ENCODE measurements at places on chromosomes 5 and 9.

GRCh38 chr5:67306965-67307607 is 110.5 kb upstream of the CD180 start:
- no peak for DNase-seq

DNA sequence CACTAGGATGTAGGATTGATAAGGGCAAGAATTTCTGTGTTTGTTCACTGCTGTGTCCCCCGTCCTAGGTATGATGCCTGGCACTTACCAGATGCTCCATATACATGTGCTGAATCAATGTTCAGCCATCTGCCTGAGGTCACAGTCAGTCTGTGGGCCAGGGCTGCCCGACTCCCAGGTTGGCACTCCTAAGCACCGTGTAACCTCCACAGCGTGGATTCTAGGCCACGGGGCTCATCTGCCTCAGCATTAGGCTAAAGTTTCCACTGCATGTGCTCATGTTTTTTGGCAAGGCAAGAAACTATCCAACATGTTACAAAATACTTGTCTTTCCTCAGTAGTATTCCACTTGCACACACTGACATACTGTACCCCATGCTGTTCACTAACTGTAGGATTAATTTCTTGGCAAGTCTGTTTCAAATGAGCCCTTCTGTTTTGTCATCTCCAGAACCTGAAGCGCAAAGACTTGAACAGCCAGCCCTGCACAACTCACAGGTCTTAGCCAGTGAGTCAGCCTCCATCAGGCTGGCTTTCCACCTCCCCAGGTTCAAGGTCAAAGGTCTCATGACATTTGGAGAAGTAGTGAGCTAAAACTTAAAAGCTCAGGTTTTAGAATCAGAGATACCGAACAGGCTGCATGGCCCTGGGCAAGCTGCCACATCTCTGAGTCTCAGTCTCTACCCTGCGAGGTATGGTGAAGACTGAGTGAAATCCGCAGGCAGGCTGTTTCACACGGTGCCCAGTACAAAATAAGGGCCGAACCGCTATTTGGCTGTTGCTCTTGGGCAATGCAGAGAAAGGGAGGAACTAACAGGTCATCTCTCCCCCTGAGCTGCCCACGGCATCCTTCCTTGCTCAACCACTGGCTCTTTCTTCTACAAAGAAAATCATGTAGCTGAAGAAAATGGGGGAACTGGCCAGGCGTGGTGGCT is 7.2 kb downstream of the TOR1A start:
- no peak for DNase-seq

GRCh38 chr5:106737111-106737510 is 933.6 kb downstream of the EFNA5 start:
- no peak for DNase-seq

DNA sequence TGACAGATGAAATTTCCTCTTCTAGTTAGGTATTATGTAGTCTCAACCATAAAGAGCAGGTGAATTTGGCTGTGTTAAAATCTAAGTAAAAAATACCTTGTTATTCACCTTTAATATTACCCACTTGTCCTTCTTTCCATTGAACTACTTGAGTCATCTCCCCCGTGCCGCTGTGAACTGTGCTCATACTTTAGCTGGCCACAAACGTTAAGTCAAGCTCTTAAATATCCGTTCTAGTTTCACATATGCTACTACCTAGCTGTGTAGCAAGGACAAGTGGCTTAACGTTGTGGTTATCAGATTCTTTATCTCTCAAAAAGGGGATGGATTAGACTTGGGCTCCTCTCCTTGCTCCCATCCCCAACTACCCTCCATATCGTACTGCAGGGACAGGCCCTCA is 110.4 kb downstream of the EFNA5 start:
- DNase-seq: no peak

DNA sequence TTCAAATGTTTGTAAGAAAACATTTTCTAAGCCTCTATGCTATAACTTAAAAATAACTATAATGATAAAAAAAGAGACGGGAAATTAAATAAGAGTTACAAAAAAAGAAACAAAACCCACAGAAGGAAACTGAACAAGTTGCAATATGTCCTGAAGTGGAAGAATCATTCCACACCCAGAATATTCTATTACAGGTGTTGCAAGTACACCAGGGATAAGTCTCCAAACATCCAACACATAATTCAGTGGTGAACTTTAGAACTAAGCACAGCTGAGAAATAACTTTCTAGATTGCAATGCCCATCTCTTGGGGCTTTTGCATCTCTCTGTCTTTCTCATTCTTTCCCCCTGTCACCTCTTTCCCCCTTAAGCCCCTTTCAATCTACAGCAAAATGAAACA is 325.2 kb downstream of the BRINP1 start:
- no peak for DNase-seq

DNA sequence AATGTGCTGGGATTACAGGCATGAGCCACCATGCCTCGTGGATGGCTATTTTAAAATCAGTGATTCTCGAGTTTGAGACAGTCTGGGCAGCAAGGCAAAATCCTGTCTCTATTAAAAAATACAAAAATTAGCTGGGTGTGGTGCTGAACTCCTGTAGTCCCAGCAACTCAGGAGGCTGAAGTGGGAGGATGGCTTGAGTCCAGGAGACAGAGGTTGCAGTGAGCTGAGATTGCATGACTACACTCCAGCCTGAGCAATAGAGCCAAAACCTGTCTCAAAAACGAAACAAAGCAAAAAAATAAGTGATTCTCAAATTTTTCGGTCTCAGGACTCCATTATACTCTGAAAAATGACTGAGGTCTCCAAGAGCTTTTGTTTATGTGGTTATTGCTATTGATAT is 47.9 kb upstream of the HSPA9 start:
- DNase-seq: no peak

DNA sequence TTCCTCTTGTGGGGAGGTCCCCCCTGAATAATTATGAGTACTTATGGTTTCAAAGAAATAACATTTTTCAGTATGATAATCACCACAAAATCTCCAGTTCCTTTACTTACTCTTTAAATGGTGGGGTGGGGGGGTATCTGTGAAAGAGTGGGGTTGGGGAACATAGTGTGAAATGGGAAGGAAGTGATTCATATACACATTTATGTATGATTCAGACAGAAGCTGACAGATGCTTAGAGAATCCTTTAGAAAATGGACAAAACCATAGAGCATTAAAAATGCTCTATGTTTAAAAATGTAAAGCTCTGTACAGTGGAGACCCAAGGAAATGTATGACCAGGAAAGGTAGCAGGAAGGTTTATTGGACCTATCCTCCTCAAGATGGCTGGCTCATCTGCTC is 267.5 kb upstream of the GRIA1 start:
- no peak for DNase-seq

DNA sequence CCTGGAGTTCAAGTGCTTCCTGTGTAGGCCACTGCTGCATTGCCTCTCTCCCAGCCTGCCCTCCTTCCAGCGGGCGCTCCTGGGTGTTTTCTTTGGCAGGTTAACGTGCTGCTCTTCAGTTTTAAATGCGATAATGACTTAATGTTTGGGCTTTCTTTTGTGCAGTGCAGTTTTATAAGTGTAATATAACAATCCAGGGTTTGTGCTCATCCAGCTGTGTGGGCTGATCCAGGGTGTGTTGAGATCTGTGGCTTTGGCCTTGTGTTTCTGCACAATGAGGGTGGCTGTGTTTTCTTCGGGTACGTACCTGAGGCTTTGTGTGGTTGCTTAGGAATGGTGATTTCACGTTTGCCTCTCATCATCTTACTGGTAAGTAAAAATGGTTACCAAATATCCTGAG is 50.6 kb downstream of the PCSK5 start:
- no peak for DNase-seq

DNA sequence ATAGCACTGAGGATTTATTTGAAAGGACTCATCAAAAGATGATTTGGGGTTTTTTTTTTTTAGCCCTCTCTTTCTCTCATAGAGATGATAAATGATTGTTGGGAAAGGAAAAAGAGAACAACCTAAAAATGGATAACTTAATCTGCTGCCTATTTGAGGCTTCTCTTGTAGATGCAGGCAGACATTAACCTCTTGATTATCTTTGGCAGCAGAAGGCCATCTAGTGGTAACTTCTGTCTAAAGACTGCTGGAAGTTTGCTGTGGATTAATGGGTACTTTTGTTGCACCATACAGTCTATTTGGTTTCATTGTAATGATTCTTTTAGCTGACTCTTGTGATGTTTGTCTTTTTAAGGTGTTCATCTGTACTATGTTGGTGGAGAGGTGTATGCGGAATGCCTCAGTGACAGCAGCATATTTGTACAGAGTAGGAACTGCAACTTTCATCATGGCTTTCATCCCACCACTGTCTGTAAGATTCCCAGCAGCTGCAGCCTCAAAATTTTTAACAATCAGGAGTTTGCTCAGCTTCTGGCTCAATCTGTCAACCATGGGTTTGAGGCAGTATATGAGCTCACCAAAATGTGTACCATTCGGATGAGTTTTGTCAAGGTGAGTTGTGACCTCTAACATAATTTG is 18.8 kb downstream of the SMIM32 start:
- no peak for DNase-seq

GRCh38 chr9:99831857-99832557 is 10.3 kb downstream of the NR4A3 start:
- no peak for DNase-seq

- DNase-seq: no peak
Measured at GRCh38 chr5:68053202-68053601, 162.4 kb upstream of the PIK3R1 start.

DNA sequence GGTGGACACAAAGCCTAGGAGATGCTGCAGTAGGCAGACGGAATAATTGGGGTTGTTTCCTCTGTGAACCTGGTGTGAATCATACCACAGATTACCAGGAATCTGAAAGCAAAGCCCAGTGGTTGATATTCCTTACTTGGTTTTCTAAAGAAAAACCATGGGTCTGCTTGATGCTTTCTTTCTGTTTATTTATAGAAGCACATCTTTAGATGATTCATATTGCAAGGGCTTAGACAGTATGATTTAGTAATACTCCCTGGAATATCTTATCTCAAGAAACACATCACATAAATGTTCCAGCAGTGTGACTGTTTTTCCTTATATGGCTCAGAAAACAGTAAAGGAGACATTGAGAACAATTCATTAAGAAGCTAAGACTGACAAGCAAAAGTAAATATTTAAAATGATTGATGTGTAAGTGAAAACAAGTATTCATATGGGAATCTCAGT is 623.3 kb downstream of the RAB3C start:
- no peak for DNase-seq

GRCh38 chr5:120690621-120691407 is 226.7 kb downstream of the PRR16 start:
- DNase-seq: no peak

- no peak for DNase-seq
Measured at GRCh38 chr5:114435885-114436299, 74.0 kb downstream of the KCNN2 start.

DNA sequence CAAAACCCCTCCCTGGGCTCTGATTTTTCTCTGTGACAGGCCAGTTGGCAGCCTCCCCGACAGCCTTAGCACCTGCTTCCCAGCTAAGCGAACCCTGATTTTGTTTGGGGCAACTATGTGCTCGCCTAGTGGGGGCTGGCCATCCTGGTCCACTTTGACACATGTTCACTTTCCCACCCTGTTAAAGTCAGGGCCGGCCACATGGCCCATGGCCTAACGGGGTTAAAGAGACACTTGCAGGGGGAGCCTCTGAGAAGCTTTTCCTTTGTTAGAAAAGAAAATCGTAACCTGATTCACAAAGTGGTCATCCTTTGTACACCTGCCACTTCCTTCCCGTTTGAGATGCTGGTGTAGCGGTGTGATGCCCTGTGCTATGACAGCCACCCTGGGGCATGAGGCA is 1.3 kb upstream of the CACNA1B start:
- DNase-seq: no peak

GRCh38 chr5:33114361-33114760 is 326.4 kb upstream of the TARS1 start:
- DNase-seq: no peak

- no peak for DNase-seq
Measured at GRCh38 chr5:155094455-155094854, 80.9 kb downstream of the KIF4B start.

GRCh38 chr9:95595721-95596295 is 79.0 kb upstream of the PTCH1 start:
- DNase-seq: no peak

GRCh38 chr5:107553117-107553555 is 117.6 kb downstream of the EFNA5 start:
- no peak for DNase-seq

- DNase-seq: no peak
Measured at GRCh38 chr5:45062044-45062443, 253.3 kb downstream of the MRPS30 start.

- no peak for DNase-seq
Measured at GRCh38 chr5:71719063-71719964, at the start of gene CARTPT. Gene CARTPT (plus strand): TSS chr5:71719275. CDS start chr5:71719294, 19 bp downstream.

DNA sequence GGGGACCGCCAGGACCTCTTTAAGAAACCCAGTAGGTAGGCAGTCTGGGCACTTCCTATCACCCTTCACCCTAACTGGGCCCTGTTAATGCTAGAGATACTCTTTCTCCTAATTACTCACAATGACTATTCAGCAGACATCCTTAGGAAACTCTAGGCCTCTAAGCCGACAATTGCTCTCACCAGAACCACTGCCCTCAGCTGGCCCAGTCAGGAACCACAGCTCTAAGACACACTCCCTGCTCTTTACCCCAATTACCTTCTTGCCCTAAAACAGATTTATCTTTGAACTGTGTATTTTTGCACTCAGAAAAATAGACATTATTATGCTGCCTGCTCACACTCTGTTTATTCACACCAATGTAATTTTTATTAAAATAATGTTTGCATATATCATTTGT is 432.6 kb upstream of the SLC30A5 start:
- DNase-seq: no peak

- no peak for DNase-seq
Measured at GRCh38 chr9:123608104-123608503, 252.1 kb downstream of the CRB2 start.

DNA sequence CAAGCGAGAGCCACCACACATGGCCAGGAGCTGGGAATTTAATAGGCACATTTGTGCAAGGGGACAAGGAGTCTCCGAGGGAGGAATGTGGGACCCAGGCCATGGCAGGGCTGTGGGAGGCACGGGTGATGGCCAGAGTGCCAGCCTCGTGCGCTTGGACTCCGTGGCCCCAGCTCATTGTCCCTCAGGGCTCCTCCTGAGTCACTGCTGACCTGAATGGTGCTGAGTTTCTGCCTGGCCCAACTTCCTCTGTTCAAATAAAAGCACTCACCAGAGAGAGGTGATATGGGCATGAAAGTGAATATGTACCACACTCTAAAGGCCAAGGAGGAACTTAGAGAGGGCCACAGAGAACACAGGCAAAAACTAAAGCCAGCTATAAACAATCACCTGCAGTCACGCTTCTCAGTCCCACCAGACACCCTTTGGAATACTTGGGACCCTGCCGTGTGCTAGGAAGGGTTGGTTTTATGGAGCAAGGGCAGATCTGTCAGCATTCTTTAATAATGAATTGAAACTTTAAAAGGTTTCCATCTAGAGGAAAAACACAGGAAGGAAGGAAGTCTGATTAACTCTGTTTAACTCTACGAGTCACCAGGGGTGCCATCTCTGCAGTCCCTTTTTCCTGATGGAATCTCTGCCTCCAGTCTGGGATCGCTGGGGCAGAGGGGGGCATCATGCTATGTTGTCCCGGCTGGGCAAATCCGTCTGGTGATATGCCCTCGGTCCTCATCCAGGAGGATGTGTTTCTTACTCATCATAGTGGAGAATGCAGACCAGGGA is 25.1 kb upstream of the UBE2QL1 start:
- no peak for DNase-seq

Measured in activated T-cell treated with anti-CD3 and anti-CD28 coated beads for 24 hours (primary cell).